ENCODE measurements at places on chromosomes 5 and 9. TPM values are rescaled to one million over a fixed set of nuclear protein-coding genes. Genes with fewer than 3 reads are reported as not detected.

The PDLIM4 gene
- polyA plus RNA-seq = not detected

The KCTD16 gene
- not detected for polyA plus RNA-seq

The CYSRT1 gene
- not detected for polyA plus RNA-seq

The FABP6 gene
- not detected for polyA plus RNA-seq

The IL33 gene
- polyA plus RNA-seq = not detected

The IFNA2 gene
- not detected for polyA plus RNA-seq

The RETREG1 gene
- 7.0 TPM for polyA plus RNA-seq

The NPR3 gene
- not detected for polyA plus RNA-seq

The TMEM215 gene
- not detected for polyA plus RNA-seq

Measured in naive B cell (primary cell).